ENCODE measurements at places on chromosomes 12 and 14.

GRCh38 chr12:47705229-47705565 is 633 bp downstream of the RPAP3 start:
- DNase-seq = no peak

GRCh38 chr12:62103748-62104147 is 156.5 kb upstream of the USP15 start:
- DNase-seq = no peak

DNA sequence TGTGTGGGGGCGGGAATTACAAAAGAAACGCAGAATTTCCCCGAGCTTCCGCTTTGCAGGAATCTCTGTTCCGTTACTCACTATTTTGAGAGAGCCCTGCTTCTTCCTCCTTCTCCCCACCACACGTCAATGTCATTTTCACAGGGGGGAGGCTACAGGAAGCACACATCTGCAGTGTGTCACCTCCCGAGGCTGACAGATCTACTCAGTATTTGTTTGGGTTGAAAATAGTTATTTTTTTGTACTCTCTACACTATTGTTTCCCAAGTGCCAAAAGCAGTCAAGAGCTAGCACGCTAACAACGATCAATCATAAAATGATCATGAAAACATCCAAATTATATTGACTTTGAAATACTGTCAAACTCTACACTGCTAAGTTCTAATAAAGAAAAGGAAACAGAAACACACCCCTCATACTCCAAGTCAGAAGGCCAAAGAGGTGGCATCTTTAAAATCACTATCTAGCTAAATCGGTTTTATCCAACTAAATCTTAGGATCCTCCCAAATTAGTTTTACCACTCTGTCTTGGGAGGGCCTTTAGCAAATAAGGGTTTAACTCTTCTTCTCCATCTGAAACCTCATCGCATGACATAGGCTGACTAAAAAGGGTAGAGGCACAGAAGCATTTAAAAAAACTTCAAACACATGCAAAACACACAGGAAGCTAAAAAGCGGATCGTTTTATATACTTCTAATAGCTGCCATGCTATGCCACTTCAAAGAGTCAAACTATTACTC is 51.8 kb downstream of the FOXN3 start:
- peak; percentile 26 for DNase-seq

GRCh38 chr12:72098622-72099021 is 160.0 kb downstream of the TPH2 start:
- DNase-seq = no peak

DNA sequence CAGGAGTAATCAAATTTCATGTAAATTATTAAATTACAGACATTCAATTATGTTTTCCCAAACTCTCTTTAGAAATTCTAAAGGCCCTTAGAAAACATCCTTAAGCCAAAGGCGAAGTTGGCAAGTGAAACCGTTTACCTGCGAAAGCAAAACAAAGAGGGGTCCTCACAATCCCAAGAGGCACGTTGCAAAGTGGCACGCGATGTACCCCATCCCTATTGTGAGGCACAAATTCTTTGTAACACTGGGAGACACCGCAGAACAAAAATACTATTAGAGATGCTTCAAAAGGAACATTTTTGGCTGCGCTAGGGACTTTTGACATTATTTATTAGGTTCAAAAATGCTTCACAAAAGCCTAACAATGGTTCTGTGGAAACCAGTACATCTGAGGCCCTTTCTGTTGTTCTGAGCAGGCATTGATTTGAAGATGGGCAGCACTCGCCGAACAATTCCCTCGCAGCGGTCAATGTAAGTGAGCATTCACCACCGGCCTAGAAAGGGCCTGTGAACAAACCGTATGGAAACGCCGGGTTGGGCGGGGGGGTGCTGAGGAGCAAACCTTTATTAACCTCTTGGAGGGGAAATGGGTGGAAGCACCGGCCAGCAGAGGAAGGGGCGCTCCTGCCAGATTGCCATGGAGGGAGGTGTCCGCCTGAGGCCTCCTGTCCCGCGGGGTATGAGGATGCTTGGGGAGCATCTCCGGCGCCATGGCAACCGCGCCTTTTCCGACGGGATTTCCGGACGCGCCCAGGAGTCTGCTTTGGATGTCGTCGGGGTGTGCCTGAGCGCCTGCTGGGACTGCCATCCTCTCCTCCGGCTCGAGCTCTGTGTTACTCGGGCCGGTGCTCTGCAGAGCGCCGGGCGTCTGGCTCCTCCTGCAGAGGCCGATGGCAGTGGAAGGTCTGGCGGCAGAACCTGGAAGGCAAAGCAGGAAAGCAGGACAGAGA is 193.9 kb downstream of the C12orf42 start:
- DNase-seq = no peak

- DNase-seq = no peak
Measured at GRCh38 chr12:50690925-50691324, 73.0 kb upstream of the ATF1 start.

DNA sequence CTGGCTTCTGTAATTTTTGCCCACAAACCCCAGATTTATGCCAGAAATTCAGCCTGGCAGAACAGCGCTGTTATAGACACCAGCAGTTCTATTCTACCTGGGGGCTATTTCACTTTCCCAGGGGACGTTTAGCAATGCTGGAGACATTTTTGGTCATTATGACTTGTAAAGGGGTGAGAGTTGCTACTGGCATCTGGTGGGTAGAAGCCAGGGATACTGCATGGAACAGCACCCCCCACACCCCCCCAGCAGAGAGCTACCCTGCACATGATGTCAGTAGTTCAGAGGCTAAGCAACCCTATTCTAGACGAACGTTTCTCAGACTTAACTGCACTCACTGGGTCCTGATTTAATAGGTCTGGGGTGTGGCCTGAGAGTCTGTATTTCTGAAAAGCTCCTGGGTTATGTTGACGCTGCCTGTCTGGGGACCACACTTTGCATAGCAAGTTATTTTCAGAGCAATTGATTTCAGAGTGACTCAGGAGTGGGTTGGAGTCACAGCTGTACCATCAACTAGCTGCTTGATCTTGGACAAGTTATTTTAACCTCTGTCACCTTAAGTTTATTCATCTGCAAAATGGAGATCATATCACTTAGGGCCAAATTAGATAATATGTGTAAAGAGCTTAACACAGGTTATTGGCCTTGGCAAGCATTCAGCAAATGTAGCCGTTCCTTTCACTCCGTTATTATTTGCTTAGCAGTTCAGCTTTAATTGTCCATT is 48.5 kb downstream of the CHST11 start:
- DNase-seq = no peak

DNA sequence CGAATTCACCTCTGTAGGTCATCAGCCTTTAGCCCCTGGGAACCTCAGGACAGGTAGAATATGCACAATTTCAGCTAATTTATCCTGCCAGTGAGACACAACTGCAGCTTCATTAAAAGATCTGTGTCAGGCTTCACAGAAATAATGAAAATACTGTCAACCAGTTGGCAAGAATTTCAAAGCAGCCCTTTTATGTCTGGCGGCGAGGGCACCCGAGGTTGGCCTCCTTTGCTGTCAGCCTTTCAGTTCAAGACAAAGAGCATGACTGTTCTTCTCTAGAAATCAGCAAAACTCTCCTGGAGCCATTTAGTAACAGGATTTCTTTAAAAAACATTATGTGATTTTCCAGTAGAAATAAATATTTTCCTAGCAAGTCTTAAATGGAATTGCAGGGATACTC is 75.9 kb downstream of the BBS10 start:
- DNase-seq = no peak

DNA sequence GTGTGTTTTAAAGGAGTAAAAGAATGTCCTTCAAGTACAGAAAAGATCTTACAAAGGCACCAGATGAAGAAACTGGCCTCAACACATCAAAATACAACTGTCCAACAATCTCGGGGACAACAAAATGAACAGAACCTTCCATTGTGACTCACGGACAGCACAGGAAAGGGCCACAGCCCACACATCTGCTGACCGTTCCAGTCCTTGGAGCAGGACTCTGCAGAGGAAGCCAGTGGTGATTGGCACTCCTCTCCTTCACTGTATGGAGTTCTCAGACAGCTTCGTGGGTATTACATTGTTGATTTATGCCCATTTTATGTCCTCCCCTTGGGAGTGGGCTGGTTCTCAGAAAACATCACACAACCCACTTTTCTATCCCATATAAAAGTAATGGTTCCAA is 32.5 kb upstream of the TC2N start:
- no peak for DNase-seq

GRCh38 chr14:75969126-75969525 is 12.7 kb downstream of the TGFB3 start:
- no peak for DNase-seq

- no peak for DNase-seq
Measured at GRCh38 chr12:116687888-116688287, 50.0 kb downstream of the SPRING1 start.

- DNase-seq = no peak
Measured at GRCh38 chr14:74161526-74162158, 76.9 kb downstream of the LIN52 start.

DNA sequence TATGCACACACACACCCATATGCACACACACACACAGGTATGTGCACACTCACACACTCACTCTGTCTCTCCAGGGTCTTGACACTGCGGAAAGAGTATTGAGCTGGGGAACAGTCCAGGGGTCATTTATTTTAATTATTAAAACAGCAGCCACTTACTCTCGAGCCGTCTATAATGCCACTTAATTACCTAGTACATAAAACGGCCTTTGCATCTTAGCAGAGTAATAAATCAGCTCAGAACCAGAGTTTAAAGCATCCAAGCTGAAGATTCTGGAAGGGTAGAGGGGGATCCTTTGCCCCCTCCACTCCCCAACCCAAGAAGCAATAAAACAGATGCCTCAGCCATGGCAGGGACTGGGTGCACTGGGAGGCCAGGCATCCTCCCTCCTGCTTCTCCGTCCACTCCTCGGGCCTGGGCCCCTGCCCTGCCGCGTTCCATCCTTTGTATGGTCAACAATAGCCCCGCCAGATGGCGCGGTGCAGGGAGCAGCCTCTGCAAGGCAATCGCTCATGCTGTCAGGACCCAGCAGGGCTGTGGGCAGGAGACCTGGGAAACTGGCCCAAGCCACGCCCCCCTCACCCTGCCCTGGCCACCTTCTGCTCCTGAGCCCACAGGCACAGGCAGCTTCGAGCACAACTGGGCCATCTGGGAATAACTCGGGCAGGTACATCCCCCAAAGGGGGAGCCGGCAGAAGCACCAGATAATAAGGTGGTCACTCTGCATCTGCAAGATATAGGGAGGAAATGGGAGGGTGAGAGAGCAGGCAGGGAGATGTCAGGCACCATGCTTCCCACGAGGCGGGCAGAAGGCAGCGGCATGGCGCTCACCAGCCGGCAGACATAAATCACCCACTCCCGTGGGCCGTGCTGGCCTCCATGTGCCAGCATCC is 40.9 kb downstream of the CCDC85C start:
- no peak for DNase-seq

DNA sequence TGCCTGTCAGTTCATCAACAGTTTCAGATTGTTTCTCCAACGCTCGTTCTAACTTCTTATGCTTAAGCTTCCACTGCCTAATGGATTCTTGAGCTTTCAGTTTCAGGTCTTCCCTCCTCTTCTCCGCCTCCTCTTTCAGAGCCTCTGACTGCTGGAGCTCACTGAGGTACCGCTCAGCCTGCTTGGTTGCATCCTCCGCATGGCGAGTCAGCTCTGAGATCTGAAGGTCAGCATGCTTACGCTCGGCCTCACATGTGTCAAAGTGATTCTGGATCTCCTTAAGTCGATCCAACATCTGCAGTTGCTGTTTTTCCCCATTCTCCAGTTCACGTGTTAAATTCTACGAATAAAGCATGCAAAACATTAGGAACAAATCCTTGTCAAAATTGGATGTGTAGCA is 148.8 kb downstream of the CEP128 start:
- DNase-seq = no peak

DNA sequence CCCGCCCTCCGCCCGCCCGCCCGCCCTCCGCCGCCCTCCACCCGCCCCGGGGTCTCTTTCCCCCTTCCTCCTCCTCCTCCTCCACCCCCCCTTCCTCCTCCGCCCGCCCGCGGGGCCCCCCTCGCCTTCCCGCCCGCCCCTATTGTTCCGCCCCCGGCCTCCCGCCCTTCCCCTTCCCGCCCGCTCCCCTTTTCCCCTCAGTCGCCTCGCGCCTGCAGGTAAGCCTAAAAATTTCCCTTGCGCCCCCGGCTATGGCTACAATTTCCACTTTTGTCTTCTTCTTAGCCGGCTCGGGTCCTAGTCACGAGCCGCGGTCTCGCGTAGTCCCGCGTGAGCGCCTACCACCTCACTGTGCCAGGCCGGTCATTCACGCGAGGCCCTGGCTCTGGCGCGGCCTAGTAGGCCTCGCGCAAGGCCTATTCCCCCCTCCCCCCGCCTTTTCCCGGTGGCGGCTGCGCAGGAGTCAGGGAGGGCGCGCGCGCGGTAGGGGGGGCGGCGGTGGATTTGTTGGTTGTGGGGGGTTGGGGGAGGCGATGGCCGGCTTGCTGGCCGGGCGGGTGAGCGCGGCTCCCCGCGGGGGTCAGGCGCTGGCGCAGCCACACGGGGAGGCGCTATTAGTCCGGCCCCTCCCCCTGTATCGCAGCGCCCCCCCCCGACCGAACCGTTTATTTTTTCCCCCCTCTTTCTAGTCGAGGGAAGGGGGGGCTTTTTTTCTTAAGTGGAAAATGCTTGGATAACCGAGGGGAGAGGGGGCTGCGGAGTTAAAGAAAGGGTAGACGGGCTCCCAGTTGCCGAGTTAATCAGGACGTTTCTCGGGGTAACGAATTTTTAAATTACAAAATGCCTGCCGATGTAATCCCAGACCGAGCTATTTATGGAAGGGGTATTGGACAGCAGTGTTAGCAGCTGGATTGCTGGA is 516 bp downstream of the PCBP2 start:
- DNase-seq = peak; percentile 74

- no peak for DNase-seq
Measured at GRCh38 chr14:92719421-92719820, 29.0 kb downstream of the LGMN start.

GRCh38 chr14:81767266-81767995 is 233.8 kb upstream of the SEL1L start:
- DNase-seq = no peak

DNA sequence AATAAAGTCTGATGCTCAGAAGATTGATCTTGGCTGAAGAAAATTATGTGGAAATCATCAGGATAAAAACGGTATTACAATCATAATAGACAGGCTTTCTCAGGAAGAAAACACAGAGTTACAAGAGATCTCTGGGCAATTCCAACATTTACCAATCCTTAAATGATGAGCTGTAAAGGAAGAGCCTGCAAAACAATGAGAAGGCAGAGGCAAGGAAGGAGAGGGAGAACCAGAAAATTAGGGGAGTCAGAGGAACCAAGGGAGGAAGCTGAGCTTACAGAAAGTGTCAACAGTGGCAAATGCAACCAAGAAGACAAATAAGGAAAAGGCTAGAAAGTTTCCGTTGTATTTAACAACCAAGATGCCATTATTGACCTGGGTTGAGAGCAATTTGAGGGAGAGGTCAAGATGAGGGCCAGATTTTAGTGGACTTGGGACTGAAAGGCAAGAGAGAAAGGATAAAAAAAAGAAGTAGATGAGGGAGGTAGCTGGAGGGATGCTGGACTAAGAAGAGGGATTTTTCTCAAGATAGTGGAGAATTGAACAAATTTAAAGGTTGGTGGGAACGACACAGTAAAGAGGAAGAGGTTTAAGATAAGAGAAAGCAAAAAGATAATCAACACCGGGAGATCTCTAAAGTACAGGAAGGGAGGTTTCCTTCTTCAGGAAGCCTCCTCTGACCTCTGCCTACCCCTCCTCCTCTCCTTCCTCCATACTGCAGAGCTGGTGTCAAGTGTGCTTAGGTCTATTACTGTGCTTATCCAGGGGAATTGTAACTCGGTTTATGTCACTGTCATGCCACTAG is 116.9 kb downstream of the DUSP6 start:
- no peak for DNase-seq

All from activated T-cell treated with anti-CD3 and anti-CD28 coated beads for 1 hour (primary cell).